Suppressor macrophage treated with lipopolysaccharide for 4 hours (primary cell): ENCODE measurements at places on chromosomes 16 and 17.

DNA sequence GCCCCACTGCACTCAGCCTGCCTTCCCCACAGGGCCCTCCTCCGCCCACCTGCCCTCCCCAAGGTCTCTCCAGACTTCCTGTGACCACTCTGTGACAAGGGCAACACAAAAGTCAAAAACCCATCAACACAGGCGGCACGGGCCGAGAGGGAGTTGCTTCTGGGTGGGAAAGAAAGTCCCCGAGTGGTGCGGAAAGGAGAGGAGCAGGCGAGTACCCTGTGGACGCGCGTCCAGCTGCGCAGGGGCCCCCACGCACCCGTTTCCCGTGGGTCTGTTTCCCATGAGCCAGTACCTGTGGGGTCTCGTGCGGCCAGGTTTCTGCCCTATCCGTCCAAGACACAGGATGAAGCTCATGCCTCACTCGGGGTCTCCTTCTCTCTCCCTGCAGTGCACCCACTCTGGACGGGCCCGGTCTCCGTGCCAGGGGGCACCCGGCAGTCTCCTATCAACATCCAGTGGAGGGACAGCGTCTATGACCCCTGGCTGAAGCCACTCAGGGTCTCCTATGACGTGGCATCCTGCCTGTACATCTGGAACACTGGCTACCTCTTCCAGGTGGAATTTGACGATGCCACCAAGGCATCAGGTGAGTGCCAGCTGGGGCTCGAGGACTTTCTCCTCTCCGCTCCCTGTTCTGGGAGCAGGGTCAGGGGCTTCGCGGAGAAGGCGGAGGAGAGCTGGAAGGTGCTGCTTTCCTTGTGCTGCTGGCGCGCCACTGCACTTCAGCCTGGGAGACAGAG is 12.2 kb downstream of the CD2BP2 start:
- DNase-seq: no peak

GRCh38 chr16:9787717-9788116 is 394.5 kb downstream of the GRIN2A start:
- no peak for DNase-seq

DNA sequence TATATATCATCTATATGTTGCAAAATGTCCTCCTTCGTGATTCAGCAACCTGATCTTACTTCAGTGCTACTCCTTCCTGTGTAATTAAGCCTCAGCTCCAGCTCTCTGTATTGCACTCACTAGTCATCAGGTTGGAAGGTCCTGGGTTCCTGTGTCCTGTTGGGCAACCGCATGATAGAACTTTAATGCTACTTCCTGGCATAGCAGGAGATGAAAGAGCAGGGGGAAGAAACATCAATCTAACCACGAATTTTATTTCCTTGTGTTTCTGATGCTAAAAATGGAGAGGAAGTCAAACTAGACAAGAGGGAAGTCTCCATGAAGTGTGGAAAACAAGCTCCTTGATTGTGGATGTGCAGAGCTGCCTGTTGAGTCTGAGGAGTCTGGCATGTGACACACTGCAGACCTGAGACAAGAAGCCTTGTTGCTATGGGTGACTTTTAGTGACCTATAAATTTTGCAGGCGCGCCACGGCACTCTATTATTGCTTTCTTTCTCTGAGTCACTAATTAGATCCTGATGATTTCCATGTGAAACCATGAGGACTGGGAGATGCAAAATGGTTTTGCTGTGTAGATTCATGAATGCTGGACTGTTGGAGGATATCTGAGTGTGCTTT is 25.6 kb downstream of the IGSF6 start:
- peak; percentile 84 for DNase-seq

DNA sequence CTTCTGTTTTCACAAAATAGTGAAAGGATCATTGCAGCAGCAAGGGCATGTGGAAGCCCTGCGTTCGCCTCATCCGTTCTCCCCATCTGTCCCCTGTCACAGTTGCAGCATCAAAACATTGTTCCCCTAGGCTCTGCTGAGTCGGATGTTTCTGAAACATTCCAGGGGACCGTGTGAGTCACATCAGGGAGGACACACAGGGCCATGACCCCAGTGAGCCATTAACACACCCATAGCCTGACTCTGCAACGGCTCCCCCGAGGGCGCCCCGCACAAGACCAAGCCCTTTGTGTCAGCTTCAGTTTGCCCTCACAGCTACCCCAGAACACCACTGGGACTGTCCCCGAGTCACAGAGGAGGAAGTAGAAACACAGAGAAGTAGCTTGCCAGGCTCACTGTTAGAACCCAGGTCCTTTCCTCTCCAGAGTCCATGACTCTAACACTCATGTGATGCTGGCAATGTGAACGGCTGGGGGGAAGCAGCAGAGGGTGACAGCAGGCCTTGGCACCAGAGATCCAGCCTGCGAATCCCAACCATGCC is 63.3 kb upstream of the HSBP1 start:
- DNase-seq: peak; percentile 95

GRCh38 chr16:51818342-51818944 is 667.4 kb upstream of the SALL1 start:
- DNase-seq: peak; percentile 30

DNA sequence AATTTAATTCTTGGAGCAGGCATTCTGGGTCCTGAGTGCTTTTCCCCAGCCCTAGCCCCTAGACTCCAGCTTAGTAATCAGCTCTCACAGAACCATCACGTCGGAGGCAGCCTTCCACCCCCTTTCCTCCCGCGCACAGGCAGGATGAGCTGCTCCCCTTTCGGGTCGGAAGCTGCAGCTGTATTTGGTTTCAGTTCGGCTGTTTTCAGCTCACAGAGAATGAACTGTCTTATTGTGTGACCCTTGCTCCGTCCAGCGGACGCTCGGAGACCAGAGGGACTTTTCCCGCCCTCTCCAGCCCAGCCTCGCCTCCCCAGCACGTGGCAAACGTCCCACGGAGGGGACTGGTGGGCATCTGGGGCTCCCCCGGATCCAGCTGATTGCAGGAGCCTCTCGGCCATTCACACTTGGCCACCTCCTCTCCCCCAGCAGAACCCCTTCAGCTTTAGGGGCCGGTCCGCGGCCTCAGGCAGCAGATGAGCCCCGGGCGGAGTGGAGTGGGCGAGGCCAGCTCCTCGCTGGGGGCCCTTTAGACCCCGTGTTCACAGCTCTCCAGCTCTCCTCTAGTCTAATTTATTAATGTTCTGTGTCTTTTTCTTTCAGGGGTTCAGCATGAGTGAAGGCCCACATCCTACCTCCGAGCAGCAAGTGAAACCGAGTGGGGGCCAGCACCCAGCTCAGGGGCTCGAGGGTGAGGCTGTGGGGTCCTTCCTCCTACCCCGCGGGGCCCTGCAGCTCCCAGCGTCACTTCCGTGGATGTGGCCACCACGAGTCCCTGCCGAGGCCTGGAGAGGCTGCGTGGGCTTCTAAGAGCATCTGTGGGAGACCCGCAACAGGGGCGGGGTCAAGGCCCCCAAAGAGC is 863 bp upstream of the UTS2R start:
- DNase-seq: peak; percentile 52

DNA sequence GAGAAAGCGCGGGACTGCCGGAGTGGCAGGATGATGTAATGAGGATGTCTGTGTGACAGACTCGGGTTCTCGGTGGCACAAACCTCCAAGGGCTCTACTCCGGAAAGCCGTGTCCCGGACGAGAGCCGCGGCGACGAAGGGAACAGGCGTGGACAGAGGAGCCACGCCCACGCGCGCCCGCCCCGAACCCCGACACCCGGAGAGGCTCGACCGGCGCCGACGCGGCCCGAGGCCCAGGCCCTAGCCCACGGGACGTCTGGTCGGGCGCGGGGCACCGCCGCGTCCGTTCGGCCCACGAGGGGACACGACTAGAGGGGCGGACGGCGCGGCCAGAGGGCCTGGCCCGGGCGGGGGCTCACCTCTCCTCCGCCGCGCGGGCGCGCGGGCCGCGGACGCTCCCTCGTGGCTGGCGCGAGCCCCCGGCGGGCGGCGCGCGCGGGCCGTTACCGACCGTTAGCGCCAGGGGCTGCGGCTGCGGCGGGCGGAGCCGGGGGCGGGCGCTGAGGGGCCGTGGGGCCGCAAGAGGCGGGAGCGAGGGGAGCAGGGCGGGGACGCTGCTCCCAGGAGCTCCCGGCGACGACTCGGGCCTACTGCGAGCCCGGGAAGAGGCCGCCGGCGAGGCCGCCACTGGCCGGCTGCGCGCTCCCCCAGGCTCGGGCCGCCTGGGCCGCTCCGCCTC is 2.1 kb upstream of the IRX5 start:
- DNase-seq: peak; percentile 43

DNA sequence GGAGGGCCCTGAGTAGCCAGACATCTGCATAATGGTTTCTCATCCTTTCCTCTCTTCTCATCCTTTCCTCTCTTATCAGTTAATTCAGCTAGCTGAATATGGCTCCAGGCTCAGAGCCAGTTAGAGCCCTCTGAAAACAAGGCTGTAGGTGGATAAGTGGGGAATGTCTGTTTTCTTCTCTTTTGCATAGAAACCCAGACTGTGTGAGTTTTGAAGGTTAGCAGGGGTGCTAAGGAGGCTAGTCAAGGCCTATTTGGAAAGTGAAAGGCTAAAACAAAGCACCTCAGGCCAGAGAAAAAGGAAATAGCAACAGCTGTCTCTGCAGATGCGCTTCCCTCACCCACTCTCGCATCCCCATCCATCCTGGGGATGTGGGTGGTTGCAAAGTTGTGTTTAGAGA is 420.9 kb downstream of the SHISA9 start:
- no peak for DNase-seq

GRCh38 chr16:84917492-84917891 is 93.8 kb downstream of the ZDHHC7 start:
- no peak for DNase-seq

DNA sequence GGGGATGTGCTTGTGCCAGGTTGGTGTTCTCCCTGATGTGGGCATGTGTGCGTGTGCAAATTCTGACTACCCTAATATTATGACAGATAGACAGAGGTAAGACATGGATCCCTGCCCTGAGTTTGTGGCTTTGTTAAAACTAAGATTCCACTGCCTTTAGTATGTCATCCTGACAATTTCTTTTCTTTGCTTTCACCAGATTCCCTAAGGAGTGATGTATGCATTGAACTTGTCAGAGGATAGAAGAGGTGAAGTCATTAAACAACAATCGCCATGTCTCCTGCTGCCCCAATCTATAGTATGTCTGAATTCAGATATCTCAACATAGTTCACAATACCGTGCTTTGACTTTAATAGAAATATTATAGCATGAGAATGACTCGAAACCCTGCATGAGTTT is 137.1 kb upstream of the ELAC2 start:
- no peak for DNase-seq

GRCh38 chr17:39716879-39717536 is 13.3 kb downstream of the MIEN1 start:
- no peak for DNase-seq

DNA sequence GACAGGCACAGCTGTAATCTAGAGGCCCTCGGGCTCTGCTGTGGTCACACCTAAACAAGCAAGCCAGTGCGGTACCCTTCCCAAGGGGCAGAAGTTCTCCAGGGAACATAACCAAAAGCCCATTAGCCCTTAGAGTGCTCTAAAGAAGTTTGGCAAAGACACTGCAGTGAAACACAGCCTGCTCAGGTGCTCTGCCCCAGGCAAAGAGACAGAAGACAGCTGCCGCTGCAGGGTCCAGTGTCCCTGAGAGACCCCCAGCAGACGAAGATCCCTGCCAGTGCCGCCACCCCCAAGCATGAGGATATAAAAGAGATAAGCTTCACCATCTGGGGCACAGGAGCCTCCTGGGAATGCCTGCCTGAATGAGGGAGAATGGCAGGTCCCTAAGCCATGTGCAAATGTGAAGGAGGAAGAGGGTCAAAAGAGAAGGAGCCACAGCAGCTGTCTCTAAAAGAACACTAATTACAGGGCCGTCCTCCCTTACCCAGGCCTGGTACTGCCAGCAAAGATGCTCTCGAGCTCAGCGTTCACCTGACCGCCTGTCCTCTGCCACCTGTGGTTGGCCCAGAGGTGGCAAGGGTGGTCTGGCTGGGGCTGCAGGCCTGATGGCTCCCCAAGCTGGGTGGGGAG is 29.7 kb downstream of the CUEDC1 start:
- no peak for DNase-seq

DNA sequence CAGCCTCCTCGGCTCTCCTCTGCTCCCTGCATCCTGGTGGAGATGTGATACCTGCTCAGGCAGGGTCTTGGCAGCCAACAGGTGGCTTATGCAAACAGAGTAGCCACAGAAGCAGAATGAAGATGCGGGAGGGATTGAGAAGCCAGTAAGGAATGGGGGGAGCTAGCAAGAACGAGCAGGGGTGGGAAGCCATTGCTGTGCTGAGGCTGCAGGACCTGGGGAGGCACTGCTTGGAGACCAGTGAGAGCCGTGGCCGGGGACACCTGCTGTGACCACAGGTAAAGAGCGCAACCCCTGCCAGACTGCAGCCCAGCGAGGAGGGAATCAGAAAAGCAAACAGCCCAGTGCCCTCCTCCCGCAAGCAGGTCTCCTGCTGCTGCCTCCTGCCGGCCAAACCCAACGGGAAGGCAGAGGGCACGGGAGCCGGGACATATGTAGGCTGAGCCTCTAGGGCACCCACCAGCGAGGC is 14.7 kb downstream of the AIPL1 start:
- DNase-seq: peak; percentile 27

- no peak for DNase-seq
Measured at GRCh38 chr17:77204536-77204935, 63.8 kb downstream of the SEC14L1 start.

DNA sequence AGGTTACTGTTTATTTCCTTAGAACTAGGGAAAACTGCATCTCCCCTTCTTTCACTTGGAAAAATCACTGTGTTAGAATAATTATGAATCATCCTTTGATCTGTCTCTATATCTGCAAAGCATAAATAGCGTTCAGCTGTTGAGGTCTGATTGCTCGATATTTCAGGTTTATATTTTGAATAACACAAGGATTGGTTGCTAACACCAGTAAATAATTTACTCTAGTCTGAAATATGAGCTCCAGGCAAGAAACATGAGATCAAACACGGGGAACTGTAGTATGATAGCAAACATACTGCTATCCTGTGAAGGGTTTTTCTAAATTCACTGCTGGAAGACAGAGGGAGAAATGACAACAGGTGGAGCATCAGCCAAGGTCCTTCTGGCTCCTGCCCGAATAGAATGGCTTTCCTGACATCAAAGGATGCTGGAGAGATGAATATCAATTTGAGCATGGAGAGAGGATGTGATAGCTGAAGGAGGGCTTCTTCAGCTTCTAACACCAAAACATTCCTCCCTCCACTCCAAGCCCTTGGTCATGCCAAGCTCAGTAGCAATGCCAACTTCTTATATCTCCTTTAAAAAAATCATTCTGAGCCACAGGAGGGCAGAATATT is 450.3 kb downstream of the SHISA9 start:
- DNase-seq: no peak
